Stimulated activated CD4-positive, alpha-beta T cell treated with anti-CD3 and anti-CD28 coated beads, Interleukin-1b, Interleukin-23, amount 100 ng/mL, for 1 hour (primary cell): ENCODE measurements at places on chromosomes 3 and 15.

DNA sequence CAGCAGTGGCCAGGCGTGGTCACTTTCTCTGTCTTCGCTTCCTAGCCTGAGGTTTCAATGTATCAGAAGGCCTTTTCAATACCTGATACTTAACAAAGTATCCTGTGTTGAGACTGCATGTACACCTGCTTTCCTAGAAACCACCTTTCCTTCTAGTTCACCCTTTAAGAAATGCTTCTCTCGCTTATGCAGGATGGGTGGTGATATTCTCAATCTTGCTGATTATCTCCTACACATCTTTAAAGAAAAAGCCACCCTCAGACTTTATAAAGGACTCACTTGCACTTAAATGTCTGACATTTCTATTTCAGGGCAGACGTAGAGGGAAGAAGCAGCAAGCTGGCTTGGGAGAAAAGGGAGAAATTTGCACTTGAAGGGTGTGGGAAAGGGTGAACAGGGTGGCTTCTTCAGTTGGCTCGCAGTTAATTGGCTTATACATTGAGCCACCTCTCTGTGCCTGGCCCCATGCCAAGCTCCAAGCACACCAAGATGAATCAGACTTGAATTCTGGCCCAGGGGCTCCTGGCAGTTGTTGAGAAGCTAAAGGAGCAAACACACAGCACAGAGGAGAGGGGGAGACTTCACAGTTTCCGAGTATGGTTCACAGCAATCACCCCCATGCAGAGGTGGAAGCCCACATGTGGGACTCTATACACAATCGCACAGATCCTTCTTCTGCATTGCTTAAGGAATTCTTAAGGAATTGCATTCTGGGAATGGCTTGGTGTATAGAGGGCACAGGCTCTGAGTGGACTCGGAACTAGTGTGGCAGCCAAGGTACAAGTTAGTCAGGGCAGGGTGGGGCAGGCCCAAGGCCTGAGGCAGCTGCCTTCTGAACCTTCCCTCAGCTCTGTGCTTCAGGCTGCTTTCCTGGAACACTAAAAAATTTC lies 1.3 kb downstream of the ARL6IP5 start:
- peak; percentile 38 for DNase-seq

DNA sequence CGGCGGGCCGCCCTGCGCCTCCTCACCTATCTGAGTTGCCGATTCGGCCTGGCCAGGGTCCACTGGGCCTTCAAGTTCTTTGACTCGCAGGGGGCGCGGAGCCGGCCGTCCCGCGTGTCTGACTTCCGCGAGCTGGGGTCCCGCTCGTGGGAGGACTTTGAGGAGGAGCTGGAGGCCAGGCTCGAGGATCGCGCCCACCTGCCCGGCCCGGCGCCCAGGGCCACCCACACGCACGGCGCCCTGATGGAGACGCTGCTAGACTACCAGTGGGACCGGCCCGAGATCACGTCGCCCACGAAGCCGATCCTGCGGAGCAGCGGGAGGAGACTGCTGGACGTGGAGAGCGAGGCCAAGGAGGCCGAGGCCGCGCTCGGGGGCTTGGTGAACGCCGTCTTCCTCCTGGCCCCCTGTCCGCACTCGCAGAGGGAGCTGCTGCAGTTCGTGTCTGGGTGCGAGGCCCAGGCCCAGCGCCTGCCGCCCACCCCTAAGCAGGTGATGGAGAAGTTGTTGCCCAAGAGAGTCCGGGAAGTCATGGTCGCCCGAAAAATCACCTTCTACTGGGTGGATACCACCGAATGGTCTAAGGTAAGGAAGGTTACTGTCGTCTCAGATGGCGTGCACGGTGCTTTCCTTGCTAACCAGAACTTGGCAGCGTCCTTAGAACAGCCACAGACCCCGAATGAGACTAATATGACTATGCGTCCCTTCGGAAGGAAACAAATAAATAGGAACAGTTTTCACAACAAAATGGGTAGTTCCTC lies 567 bp downstream of the TICRR start:
- DNase-seq = no peak

DNA sequence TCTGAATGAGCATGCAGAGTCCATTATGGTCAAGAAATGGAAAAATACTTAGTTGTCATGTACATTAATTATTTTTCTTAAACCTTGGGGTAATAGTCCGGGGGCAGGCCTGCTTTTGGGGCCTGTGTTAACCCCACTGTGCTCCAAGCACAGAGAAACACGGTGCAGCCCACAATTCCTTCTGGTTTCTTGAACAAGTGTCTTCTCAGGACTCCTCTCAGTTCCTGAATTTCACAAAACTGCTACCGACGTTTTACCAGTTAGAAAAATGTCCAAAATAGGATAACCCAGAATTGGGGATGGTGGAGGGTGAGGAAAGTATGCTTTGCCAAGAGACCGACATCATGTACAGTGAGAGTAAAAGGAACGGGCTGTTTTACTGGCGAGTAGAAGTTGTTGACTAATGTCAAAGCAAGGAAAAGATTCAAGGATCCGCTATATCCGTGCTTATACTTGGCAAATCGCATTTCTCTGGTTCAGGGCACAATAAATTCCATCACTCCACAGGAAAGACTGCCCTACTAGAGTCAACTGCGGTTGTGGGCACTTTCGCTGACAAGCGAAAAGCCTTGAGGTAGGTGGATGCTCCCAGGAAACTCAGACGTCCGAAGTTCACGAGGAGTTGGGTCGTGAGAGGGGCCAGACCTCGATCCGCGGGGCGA lies 495 bp upstream of the NXPE3 start:
- DNase-seq = no peak

- no peak for DNase-seq
Measured at GRCh38 chr3:189981668-189982067, 139.0 kb downstream of the P3H2 start.

GRCh38 chr3:159829539-159830227 lies 159.0 kb upstream of the IL12A start:
- no peak for DNase-seq

GRCh38 chr3:181718369-181718768 lies 6.6 kb downstream of the SOX2 start:
- no peak for DNase-seq

- DNase-seq = no peak
Measured at GRCh38 chr3:45441584-45442310, 53.4 kb downstream of the LARS2 start.

DNA sequence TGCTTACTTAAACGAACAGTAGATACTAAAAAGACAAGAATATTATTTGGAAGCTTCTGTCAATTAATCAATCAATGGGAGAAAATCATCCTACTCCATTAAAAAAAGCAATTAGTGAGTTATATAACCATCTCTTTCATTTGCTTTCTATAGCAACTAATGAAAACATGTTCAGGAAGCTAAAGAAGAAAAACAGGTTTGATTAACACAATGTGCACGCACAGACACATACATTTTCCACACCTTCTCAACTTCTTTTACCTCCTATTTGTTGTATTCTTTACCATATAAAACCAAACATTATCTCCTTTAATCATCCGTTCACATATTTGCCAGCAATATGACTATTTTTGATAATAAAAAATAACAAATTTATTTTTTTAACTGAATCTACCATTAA lies 111.3 kb downstream of the GBE1 start:
- no peak for DNase-seq

- DNase-seq = no peak
Measured at GRCh38 chr3:129224984-129225393, 24.4 kb upstream of the COPG1 start.

DNA sequence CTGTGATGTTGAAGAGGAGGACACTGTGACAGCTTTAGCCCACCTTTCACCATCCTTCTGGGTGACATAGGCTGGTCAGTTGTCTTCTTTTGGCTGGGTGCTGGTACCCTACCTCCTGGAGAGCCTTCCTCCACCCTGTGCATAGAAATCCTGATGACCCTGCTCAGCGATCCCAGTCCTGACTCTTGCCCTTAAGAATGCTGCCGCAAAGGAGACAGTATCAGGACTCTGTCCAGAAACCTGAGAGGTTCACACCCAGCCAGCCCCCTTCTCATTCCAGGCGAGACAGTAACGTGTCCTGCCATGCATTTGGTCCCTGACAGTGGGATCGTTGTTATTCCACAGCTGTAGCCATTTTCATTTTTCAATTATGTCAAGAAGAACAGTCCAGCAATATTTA lies 312.8 kb upstream of the CHRM5 start:
- DNase-seq = no peak

GRCh38 chr3:180184816-180185215 lies 148.1 kb upstream of the PEX5L start:
- no peak for DNase-seq

DNA sequence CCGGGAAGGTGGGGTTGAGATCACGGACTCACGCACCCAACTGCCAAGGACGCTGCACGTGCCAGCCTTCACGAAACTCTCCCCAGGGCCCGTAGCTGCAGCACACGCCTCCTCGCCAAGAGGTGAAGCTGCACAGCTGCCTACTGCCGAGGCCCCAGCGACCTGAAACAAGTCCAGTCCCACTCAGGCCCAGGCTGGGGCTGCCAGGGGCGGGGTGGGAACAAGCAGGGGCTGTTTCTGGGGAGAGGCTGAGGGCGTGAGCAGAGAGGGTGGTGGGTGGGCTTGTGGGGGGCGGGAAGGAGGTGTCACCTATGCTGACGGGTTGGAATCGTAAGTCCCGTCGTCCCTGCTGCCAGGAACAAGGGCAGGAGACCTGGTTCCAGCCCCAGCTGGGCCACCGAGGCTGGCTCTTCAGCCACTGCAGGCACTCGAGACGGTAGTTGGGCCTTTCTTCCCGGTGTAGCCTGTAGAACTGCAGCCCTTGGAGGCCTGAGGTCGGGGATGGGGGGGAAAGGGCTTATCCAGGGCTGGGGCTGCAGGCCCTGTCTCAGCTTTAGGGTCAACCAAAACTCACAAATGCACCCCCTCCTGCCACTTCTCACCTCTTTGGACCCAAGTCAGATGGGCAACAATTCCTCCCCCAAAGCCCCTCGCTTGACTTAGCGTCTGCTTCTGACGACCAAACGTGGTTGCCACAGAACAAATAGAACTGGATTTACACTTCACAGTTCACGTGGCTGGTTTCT lies 44.4 kb downstream of the MUC20 start:
- no peak for DNase-seq

GRCh38 chr15:30985081-30985531 lies 6.3 kb downstream of the MTMR10 start:
- no peak for DNase-seq

- DNase-seq = no peak
Measured at GRCh38 chr3:32897001-32897601, 54.3 kb upstream of the CCR4 start.

DNA sequence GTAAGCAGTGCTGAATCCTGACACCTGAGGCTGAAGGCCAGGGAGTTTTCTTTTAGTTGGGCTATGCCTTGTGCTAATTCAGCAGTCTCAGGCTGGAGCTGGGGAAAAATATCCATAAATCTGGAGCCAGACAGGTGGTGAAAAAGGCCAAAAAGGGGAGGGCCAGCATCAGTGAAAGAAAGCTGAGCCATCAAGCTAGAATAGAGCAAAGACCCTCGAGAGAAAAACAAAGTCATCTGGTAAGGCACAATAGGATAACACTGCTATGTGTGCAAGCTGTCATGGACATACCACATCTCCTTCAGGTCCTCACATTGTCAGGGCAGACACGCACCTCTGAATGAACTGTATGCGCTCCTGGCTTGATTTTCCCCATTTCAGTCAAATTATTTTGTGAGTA lies 687.9 kb downstream of the SQOR start:
- no peak for DNase-seq
